ENCODE measurements at places on chromosomes 1 and 21.

GRCh38 chr1:39136638-39137037 lies 67.9 kb upstream of the MACF1 start:
- DNase-seq = no peak

DNA sequence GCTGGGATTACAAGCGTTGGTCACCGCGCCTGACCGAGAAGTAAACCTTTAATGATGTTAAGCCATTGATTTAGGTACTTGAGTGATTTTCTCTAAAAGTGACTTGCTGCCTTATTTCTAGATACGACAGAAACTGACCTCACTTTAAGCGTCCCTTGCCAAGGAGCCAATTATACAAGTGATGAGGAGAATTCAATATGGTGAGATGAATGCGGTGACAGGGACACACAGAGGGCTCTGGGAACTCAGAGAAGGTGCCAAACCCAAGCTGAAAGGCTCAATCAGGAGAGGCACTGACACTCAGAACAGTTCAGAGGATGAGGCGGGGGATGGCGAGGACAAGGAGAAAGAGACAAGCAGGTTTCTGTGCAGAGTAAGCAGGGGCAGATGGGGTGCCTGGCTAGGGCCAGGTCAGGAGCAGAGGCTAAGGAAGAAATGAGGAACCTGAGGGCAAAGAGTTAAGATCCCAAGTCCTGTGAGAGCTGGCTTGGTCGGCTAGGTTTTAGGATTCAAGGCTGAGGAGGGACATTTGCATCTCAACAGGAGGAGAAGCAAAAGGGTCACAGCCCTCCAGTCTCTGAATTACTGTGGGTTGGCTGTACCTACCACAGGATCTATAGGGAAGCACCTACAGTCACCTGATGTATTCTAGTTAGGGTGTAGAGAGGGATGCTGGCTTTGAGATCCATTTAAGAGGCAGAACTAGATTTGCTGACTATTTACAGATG lies 83.2 kb upstream of the USP24 start:
- no peak for DNase-seq

DNA sequence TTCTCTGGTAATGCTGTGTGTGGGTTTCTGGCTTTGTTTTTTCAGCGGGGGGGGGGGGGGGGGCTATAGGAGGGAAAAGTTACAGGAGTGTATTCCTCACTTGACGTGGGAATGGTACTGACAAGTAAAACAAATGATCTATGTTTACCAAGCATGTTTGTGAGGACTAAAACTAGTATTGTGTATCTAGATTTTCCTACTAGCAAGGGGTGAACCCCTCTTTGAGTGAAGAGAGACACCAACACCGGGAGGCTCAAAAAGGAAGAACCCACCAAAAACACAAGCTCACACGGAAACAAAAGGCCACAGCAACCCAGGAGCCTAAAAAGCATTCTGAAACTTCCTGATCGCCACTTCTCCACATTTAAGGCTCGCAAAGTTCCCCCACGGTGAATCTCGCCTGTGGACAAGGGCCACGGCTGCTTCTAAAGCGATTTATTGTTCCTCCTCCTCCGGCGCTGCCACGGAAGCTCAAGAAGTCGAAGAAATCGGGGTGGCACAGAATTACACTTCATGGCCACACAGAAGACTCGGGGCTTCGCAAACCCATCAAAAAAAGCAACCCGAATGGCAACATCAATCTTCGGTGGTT lies 703 bp downstream of the PUM1 start:
- DNase-seq = peak; percentile 17

- DNase-seq = no peak
Observed at GRCh38 chr21:34695434-34695833, 26.6 kb downstream of the CLIC6 start.

GRCh38 chr1:7404046-7404742 lies 366.9 kb upstream of the VAMP3 start:
- no peak for DNase-seq

Measured in activated CD4-positive, alpha-beta T cell treated with anti-CD3 and anti-CD28 coated beads, Interleukin-2, amount 50 U/mL, for 4 hours (primary cell).